ENCODE measurements at places on chromosomes 3 and 15.

DNA sequence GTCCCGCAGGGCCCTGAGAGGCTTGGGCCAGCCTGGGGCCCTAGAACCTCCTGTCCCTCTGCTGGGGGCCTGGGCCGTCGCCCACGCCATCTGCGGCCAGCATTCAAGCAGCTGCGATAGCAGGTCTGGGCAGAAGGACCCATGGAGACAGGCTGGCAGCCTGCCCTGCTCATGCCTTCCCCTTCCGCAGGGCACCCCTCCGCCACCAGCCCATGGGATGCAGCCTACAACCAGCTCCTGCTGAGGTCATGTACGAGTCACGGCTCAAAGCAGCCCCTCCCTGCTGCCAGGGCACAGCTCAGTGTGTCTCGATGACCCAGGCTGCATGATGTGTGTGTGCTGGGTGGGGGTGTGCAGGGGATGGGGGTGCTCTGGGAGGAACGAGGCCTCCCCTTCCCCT, 27.8 kb downstream of the DUSP7 start:
- no peaks in the 10 kb centered on the region for H3K4me1 ChIP-seq
- no peaks in the 10 kb centered on the region for H3K36me3 ChIP-seq
- H3K27ac ChIP-seq = no peak overlapping the region
- H3K27me3 ChIP-seq = no peaks in the 10 kb centered on the region

DNA sequence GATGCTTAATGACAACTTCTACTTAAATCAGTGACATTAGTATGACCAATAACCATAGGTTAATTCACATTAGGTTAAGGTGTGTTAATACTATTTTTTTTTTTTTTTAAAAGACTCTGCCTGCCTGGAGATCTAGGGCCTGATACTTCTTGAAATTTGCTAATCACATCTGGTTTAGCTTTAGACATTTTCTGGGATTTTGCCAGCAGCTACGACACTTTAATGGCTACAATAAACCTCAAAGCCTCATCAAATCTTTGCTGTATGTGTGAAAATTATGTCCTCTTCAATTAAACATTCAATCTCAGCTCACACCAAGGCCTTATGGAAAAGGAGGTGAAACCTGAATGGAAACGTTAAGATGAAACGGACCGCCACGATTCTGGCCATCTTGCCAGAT, 167.9 kb downstream of the GREM1 start:
- no peak for DNase-seq
- no peaks in the 10 kb centered on the region for H3K4me1 ChIP-seq
- H3K27me3 ChIP-seq = no peaks in the 10 kb centered on the region
- H3K36me3 ChIP-seq = no peaks in the 10 kb centered on the region
- H3K4me3 ChIP-seq = no peak overlapping the region

- H3K27ac ChIP-seq = no peak overlapping the region
- H3K36me3 ChIP-seq = no peaks in the 10 kb centered on the region
- no peak overlapping the region for H3K4me3 ChIP-seq
- no peaks in the 10 kb centered on the region for H3K4me1 ChIP-seq
Measured at GRCh38 chr3:17979911-17980310, 237.5 kb upstream of the TBC1D5 start.

DNA sequence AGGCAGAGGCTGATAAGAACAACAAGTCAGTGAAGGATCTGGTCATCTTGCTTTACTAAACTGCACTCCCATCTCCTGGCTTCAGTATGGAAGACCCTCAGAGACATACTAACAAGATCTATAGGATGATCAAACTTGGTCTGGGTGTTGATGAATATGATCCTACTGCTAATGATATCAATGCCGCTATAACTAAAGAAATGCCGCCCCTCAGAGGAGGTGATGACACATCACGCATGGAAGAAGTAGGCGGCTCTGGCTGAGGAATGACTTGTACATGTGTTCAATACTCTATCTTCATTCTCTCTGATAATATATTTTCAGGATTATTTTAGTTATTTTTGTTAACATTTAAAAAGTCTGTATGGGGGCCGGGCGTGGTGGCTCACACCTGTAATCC, 17.5 kb upstream of the EIF2B5 start:
- H3K4me1 ChIP-seq = no peaks in the 10 kb centered on the region
- no peak for DNase-seq
- H3K27me3 ChIP-seq = peaks cover 8% of the 10 kb centered on the region
- H3K27ac ChIP-seq = no peak overlapping the region

DNA sequence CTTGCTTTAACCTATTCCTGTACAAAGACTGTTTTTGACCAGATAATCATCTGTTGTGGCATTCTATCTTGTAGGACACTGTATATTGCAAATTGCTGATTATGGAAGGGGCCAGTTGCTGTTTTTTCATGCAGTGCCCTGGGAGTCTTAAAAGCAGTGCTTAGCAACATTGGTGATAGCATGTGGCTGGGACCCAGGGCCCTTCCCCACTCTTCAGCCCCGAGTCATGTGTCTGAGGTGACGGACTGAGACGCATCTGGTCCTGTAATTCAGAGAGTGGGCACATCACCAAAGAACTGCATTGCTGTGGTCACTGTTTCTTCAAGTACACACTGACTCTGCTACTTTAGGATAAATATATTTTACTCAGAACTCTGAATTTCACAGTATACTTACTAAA, 63.4 kb downstream of the SNRK start:
- H3K27ac ChIP-seq = no peak overlapping the region
- peaks cover 44% of the 10 kb centered on the region for H3K4me1 ChIP-seq
- no peaks in the 10 kb centered on the region for H3K27me3 ChIP-seq
- no peak for DNase-seq

GRCh38 chr3:107810171-107811071, 280.4 kb downstream of the CD47 start:
- no peaks in the 10 kb centered on the region for H3K27me3 ChIP-seq
- no peak overlapping the region for H3K4me3 ChIP-seq
- H3K36me3 ChIP-seq = peaks cover 3% of the 10 kb centered on the region
- peaks cover 12% of the 10 kb centered on the region for H3K4me1 ChIP-seq

DNA sequence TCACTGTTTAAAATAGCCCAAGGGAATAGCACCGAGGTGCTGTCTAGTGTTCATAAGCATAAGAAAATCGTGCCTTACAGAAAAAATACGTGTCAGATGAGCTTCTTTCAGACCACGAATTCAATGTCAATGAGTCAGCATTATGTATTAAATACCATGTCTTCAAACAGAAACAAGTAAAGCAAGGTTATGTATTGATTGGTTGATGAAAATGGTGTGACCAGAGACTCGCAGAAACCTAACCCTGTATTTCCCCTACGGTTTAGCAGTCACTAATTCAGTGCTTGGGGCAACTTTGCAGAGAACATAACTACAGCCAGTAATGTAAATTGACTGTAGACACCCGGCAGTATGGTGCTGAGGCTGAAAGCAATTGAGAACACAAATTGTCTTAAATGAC, 307.7 kb downstream of the IL5RA start:
- H3K27ac ChIP-seq = no peak overlapping the region
- no peaks in the 10 kb centered on the region for H3K36me3 ChIP-seq
- H3K4me3 ChIP-seq = no peak overlapping the region
- H3K4me1 ChIP-seq = no peaks in the 10 kb centered on the region
